C1 segment of cervical spinal cord (tissue), 14 donors: ENCODE measurements at places on chromosomes 3 and 15.

GRCh38 chr3:52153389-52154096 is 680 bp downstream of the POC1A start:
- DNase-seq = no peak

DNA sequence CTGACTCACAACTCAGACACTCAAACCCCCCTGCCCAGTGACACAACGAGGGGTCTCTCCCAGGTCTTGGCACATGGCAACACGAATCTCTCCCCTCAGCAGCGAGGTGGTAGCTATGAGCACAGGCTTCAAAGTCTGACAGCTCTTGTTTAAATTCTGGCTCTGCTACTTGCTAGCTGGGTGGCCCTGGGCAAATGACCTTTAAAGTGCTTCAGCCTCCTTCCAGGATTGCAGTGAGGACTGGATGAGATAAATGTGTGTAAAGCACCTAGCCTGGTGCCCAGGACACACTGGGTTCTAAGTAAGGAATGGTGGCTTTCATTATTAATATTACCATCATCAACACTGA is 23.2 kb upstream of the ANPEP start:
- DNase-seq = no peak

- DNase-seq = no peak
These were observed 8.1 kb downstream of the NPHP3 start for GRCh38 chr3:132713977-132714727.

DNA sequence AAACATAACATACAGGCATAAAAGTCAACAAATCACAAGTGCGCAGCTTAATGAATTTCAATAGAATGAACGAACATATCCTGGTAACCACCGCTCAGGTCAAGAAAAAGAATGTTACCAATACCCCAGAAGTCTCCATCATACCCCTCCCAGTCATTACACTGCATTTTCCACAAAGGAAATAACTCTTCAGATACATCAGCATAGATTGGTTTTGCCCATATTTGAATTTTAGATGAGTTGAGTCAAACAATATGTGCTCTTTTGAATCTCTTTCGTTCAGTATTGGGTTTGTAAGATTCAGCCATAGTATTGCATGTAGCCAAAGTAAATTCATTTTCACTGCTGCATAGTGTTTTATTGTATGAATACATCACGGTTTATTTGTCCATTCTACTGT is 6.2 kb upstream of the RAB6B start:
- no peak for DNase-seq

GRCh38 chr3:98029083-98029482 is 6.0 kb downstream of the GABRR3 start:
- no peak for DNase-seq

DNA sequence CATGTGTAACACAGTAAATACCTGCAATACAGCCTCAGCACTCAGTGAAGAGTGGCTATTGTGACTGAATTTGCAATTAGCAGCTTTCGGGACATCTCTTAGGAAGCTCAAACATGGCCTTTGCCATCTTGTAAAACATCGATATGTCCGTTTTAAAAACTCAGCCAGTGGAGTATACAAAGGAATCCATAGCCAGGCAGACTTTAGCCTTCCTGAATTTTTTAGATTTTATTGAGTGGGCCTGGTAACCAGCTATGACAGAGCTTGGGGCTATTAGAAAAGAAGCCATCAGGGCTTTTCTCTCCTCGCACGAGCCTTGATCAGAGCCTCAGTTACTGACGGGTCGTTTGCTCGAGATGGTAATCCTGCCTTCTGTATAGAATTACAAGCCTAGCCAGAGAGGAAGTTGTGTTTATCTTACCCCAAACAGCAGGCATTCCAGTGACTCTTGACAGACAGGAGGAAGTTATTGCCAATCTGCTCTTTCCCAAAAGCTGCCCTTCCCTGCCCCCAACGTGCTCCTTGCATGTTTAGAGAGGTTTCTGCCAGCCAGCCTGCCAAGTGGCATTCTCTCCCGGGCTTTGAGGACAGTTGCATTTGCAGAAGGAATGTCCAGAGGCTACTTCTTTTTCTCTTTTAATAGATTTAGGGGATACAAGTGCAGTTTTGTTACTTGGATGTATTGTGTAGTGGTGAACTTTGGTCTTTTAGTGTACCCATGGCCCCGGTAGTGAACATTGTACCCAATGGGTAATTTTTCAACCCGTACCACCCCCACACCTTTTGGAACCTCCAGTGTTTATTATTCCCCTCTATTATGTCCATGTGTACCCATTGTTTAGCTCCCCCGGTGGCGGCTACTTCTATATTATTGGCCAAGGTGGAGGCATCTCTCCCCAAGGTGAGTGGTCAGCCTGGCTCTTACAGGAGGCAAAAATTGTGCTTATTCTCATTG is 40.6 kb downstream of the ITPR1 start:
- DNase-seq = no peak

- no peak for DNase-seq
These were observed 12.9 kb downstream of the NEO1 start for GRCh38 chr15:73065114-73065513.

DNA sequence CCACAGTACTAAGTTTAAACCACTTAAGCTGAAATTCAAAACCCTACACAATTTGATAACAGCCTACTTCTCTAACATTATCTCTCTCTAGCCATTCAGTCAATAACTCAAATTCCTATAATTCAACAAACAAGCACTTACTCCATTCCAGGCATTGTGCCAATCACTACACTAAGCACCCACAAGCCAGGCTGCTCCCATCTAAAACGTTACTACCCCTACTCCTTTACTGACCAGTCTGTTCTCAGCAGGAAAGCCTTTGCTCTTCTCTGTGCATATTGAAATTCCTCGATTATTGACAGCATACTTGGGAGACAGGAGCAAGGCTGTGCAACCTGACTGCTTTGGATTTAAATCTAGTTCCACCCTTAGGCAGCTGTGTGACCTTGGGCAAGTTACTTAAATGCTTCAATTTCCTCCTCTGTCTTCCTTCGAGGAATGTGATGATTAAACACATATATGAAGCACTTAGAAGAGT is 177.2 kb upstream of the THBS1 start:
- no peak for DNase-seq

- no peak for DNase-seq
These were observed 32.1 kb upstream of the EBLN2 start for GRCh38 chr3:73029321-73029796.

- DNase-seq = no peak
These were observed 48.1 kb downstream of the SUSD5 start for GRCh38 chr3:33170531-33170930.

GRCh38 chr15:31376511-31376910 is 49.9 kb downstream of the KLF13 start:
- DNase-seq = no peak

- DNase-seq = peak; percentile 57
These were observed 646 bp upstream of the SLC35G2 start for GRCh38 chr3:136818191-136818768.

GRCh38 chr15:41512940-41513505 is 604 bp downstream of the LTK start:
- no peak for DNase-seq

DNA sequence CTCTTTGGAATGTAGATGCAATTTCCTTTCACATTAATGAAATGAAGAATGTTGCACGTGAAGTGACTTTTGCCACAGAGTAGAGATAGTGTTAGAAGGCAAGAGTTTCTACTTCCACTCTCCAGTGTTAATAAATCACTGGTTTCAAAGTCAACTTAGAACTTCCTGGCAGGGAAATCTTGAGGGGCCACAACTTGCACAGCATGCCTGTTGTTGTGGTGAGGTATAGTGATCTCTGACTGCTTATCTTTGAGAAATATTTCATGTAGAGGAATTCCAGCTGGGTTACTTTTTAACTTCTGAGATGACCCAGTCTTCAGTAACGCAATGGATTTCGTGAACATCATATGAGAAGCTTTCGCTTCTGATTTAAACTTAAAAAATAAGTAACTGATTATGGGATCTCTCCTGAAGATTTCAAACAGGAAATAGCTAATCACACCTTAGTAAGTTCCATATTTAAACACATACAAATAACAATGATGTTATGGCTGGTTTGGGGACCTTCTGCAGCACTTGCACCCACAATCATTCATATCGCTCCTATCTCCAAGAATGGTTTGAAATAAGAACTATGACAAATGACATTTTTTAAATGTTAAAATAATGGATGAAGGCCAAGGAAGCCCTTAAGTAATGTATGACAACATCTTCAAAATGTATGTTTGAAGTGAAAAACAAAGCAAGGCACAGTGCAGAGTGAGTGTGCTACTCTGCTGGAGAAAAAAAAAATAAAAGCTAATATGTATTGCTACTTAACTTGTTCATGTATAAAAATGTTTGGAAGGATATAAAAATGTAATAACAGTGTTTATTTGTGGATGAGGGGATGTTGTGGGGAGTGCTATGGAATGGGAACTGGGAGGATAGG is 726.5 kb upstream of the NECTIN3 start:
- DNase-seq = no peak

DNA sequence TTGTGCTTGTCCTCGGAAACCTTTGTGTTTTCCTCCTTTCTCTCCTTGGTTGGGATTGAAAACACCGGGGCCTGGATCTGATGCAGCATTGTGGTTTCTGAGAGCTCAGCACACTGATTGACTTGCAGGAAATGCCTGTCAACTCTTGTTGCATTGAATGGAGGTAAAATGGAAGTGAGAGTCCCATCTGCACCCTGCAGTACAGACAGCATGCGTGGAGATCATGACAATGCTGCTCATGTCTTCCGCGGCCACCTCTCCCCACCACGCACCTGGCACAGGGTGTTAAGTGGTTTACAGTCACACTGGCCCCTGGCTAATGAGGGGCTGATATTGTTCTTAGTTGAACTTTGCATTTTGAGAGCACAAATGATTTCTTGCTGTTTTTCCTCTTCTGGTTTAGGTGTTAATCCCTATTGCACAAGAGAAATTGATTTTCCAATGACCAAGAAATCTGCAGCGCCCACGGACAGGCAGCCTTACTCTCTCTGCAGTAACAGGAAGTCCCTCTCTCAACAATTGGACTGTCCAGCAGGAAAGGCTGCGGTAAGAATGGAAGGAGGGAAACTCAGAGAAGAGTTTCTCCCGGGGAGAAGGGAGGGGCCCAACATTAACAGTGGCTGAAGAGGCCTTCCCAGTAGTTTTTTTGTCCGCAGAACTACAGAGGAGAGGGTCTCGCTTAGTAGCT is 58.5 kb downstream of the STARD5 start:
- no peak for DNase-seq

- no peak for DNase-seq
These were observed 39.2 kb downstream of the SPPL2A start for GRCh38 chr15:50726315-50726714.

DNA sequence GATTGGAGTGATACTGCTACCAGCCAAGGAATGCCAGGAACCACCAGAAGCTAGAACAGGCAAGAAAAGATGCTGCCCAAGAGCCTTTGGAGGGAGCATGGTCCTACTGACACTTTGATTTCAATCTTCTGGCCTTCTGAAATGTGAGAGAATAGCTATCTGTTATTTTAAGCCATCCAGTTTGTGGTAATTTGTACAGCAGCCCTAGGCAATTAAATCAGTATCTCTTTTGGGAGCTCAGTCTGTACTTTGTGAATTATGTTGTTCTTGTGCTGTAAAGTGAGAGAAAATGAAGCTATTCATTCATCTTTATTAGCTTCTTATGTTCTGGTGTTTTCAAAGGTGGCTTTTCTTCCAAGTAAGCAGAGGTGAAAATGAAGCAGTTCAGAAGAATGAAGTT is 381.3 kb downstream of the PDCD6IP start:
- no peak for DNase-seq

DNA sequence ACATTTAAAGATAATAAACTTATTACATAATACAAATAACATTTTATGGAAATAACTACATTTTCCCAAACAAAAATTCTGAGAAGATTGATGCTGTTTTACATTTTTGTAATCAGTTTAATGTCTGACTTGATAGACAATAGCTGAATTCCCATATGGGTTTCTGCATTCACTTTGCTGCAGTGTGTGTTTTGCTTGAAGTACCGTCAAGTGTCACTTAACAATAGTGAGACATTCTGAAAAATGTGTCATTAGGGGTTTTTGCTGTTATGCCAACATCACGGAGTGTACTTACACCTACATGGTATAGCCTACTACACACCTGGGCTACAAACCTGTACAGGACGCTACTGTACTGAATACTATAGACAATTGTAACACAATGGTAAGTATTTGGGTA is 57.5 kb downstream of the USF3 start:
- no peak for DNase-seq

- no peak for DNase-seq
These were observed 67.0 kb downstream of the TNIK start for GRCh38 chr3:171393032-171393744.

GRCh38 chr3:132625613-132626012 is 28.5 kb downstream of the ACKR4 start:
- DNase-seq = no peak

GRCh38 chr3:171419457-171419856 is 40.7 kb downstream of the TNIK start:
- no peak for DNase-seq

GRCh38 chr3:122383771-122384697 is at the start of gene FAM162A:
TSS of gene FAM162A (plus strand) at chr3:122384182. CDS start at chr3:122384266, 84 bp downstream.
- peak; percentile 94 for DNase-seq

DNA sequence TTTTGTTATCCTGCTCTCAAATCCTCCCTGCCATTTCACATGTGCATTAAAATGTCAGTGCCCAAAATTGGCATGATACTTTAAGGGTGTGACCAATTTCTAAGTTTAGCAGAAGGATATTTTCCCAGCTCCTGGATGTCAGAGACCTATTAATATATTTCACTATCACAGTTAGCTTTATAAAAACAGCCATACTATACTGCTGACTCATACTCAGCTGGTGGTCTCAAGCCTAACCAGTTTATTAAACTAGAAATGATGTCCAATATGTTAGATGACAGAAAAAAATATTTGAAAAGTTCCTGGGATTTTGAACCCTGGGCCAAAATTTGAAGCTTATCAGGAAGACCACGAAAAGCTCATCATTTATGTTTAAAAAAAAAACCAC is 60.9 kb upstream of the ZNF280D start:
- no peak for DNase-seq

GRCh38 chr15:77181305-77182074 is 110.6 kb upstream of the TSPAN3 start:
- no peak for DNase-seq

DNA sequence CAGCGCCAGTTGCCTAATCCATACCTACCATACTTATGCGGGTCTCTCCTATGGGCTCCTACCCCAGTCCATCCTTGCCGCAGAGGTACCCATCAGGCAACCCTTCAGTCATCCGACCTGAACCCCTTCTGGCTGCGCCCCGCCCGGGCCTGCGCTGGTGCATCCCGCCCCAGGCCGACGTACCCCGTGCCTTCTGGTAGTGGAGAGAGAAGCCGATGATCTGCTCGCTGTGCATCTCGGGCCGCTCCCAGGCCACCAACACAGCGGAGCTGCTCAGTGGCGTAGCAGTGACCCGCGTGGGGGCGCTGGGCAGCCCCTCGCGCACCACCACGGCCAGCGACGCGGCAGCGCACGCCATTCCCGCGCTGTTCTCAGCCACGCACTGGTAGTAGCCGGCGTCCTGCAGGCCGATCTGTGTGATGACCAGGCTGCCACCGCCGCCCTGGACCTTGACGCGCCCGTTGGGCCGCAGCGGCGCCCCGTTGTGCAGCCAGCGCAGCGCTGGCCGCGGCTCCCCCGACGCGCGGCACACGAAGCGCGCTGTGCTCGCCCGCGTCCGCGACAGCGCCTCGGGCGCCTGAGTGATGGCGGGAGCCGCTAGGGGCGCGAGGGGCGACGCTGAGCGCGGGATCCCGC is 17.9 kb upstream of the IGDCC3 start:
- no peak for DNase-seq
